Stimulated activated CD4-positive, alpha-beta T cell treated with anti-CD3 and anti-CD28 coated beads, Interleukin-4, amount 100 ng/mL, for 24 hours (primary cell): ENCODE measurements at places on chromosomes 7 and 10.

DNA sequence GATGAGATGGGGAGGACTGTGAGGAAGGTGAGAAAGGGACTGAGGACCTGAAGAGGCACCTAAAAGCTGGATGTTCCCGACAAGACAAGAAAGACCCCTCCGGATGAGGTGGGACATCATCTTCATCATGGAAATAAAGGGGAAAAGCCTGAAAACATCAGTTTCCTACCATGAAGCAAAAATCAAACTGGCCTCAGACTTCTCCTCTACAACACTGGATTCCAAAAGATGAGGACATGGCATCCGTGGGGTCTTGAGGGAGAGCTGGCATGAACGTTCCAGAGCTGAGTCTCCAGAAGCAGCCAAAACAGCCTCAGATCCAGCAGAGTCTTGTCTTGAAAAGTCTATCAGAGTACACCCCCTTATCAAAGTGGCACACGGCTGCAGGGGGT, 44.5 kb downstream of the DIP2C start:
- DNase-seq: no peak

- peak; percentile 48 for DNase-seq
Observed at GRCh38 chr7:139777133-139777891, 486 bp downstream of the HIPK2 start.

DNA sequence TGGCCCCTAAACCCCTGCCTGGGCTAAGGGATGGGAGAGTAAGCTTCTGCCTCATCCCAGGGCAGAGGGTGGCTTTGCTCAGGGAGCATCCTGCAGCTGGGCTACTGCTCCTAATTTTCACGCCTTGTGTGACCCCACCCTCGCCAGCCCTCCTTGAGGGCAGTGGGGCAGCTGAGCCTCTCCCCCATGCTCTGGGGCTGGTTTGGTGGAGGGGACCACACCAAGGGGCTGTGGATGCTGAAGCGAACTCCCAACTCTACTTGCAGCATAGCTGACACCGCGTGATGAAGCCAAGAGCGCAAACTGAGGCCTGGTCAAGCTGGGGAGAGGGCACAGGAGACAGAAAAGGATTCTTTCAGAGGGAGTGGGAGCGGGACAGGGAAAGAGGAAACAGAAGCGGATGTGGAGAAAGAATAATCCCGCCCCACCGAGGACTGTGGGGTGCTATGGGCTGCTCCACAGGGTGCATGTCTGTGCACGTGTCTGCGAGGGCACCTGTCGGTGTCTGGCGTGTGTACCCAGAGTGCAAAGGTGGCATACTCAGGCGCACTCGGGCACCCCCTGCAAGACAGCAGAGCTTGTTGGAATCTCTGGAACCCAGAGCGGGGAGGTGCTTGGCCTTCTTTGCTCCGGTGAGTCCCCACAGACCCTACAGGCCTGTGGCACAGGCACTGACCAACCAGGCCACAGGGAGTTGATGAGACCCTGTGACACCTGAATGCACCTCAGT, 19.4 kb upstream of the RASGEF1A start:
- no peak for DNase-seq

DNA sequence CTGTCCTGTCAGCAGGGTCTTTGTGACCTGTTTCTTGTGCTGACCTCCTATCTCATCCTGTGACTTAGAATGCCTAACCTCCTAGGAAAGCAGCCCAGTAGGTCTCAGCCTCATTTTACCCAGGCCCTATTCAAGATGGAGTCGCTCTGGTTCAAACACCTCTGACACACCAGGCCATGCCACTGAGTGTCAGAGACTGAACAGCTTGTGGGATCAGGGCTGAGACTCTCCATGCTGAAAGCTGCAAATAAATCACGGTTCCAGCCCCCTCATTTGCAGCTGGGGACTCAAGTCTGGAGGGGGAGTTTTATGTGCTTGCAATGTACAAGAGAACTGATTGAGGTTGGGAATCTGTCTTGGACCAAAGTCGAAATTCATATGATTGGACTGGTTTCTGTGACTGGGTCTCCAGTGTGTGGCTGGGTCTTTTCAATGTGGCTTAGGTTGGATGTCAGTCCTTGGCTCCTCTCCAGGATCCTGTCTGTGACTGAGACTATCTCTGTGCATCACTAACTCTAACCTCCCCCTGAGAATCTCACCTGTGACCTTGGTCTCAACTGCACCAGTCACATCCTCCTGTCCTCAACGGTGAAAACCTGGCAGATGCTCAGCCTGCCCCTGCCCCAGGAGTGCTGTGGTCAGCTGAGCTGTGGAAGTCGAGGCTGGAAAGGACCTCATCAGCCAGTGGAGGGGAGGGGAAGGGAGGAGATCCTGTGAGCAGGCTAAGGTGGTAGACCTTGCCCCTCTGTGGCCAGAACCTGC, 11.7 kb downstream of the PRF1 start:
- no peak for DNase-seq

GRCh38 chr7:41706228-41706930, 3.5 kb upstream of the INHBA start:
- no peak for DNase-seq

- DNase-seq: no peak
Observed at GRCh38 chr7:29865526-29865925, 59.2 kb downstream of the WIPF3 start.

GRCh38 chr7:135385209-135385608, 124.7 kb downstream of the CNOT4 start:
- no peak for DNase-seq

- no peak for DNase-seq
Observed at GRCh38 chr7:132419542-132419941, 156.7 kb downstream of the PLXNA4 start.

DNA sequence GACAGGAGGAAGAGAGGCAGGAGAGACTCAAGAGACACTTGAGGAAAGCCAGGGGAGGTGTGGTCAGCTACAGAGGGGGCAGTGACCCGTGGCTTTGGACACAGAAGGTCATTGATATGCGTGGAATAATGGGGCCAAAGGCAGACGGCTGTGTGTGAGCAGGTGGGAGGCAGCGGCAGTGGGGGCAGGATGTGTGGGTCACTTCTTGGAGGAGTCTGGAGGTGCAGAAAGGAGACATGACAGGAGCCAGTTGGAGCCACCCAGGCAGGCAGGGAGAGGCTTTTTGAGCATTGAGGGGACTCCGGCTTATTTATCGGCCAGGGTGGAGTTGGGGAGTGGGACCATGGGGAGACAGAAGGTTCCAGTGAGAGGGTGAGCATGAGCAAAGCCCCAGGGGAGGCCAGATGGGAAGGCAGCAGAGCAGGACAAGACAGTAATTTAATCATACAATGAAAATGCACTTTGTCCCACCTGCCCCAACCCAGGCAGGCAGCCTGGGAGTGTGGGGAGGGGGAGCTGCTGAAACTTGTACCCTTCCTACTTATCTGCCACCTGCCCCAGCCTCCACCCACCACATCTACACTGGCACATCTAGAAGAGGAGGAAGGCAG, 5.0 kb downstream of the LDB3 start:
- DNase-seq: no peak

DNA sequence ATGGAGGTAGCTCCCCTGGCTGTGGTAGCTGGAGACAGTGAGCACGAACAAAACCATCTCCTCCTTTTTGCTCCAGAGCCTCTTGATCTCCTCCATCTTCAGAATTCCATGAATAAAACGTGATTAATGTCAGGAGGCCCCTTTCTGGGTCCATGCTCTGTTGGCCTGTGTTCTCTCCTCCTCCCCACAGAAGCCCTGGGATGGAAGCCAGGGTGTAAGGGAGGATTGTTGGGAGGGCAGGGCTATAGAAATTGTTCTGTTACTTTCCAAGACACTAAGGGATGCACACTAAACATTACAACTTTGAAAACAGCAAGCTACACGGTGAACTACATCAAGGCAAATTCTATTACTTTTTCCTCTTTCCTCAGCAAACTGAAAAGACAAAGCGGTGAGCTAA, 96.3 kb downstream of the RNF216 start:
- DNase-seq: no peak

DNA sequence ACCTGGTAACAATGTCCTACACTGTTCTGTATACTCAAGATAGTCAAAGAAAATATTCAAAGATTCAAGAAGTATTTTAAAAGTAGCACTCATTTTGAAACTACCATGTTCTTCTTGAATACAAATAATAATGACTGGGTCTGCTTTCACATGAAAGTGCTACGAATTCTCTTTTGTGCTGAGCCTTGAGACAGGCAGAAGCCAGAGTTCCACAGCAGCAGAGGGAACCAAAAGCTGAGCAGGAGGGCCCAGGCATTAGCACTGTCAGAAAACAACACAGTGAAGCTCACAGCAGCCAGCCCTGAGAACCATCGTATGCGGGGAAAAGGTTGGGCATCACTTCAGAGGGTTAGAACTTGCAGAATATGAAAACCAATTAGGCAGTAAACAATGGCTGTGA, 38.9 kb downstream of the ANKMY2 start:
- DNase-seq: no peak

DNA sequence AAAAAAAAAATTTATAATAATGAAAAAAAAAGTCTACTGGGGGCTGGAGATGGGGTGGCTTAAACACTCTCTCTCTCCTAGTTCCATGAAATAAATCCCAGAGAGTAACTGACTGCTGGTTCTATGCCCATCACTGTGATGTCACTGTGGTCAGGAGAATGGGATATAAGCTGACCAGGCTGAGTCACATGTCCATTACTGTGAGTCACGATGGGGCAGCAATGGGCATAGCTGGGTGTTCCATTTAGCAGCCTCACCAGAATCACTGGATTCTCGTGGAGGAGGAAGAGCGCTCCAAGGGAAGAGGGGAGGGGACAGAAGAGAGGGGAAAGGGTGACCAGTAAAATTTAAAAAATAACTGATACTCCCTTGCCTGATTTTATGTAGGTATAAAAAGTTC, 37.1 kb downstream of the MASTL start:
- no peak for DNase-seq

DNA sequence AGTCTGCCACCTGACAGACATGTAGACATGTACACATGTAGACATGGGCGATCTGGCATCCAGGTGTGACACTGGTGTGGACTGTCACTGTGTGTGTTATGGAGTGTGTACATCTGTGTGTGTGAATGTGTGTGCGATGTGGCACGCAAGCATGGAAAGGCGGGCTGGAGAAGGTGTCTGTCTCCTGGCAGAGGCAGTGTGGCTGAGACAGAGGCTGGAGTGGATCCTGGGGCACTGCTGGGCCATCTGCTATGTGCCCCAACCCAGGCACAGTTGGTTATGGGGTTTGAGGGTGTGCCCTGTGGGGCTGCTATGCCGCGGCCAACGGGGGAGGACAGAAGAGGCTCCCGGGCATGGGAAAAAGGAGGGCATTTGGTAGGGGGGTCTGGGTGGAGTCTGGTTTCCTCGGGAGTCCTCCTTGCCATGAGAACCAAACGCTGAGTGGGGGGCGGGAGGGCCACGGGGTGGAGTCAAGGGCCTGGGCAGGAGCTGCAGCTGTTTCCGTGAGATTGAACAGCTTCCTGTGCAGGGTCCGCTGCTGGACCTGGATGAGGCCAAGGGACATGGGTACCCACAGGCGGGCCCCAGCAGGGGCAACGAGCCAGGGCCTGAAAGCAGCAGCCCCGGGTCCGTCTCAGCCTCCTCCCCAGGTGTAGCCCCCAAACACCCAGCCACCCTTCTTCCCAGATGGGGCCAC, 1.3 kb downstream of the ELN start:
- DNase-seq: no peak

- DNase-seq: no peak
Observed at GRCh38 chr10:107647462-107647861, 483.0 kb upstream of the SORCS1 start.

- DNase-seq: no peak
Observed at GRCh38 chr7:128714701-128715495, 24.3 kb upstream of the CALU start.

DNA sequence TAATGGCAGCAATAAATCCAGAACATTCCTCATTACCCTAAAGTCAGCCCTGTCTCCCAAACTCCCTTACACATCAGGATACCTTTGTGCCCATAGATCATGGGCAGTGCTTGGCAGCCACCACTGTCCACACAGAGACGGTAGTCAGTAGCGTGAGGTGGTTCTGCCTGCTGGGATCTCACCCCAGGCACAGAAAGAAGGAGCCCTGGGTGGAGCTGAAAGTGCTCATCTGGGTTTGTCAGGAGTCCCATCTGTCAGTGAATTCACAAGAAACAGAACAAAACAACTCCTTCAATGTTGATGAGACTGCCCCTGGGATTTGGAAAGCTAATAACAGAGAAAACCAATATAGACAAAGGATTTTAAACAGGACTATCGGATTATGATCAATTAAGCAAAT, 90.2 kb upstream of the PRSS58 start:
- DNase-seq: no peak

GRCh38 chr10:59891936-59892335, 14.4 kb downstream of the CCDC6 start:
- no peak for DNase-seq

GRCh38 chr10:93095225-93095624, 21.5 kb downstream of the CYP26A1 start:
- no peak for DNase-seq

DNA sequence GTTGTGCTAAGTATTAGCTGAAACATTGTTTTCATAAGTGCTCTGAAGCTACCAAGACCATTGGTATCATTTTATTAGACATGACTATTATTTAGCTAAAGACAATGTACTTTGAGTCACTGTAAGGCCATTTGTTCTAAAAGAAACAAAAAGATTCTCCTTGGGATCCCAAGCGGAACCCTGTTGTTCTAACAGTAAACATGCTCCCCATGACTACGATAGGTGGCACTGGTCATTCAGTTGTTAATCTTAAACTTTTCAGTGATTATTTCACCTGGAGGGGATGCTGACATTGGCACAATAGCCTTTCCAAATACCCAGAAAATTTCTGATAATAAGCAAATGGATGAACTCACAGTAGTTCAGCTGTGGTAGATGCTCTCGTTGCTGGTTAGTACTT, 715.0 kb downstream of the AUTS2 start:
- DNase-seq: no peak

DNA sequence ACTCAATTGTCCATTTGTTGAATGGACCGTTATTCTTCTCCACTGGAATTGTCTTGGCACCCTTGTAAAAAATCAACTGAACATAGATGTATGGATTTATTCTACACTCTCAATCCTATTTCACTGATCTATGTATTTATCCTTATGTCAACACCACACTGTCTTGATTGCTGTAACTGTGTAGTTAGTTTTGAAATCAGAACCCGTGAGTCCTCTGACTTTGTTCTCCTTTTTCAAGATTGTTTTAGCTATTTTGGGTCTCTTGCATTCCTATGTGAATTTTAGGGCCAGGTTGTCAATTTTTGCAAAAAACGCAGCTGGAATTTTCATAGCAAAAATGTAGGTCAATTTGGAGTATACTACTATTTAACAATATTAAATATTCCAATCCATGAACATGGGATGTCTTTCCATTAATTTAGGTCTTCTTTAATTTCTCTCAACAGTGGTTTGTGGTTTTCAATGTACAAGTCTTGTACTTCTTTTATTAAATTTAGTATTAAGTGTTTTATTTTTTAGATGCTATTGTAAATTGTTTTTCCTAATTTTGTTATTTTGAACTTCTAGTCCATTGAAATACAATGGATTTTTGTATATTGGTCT, 10.0 kb downstream of the CAMK2B start:
- DNase-seq: no peak

DNA sequence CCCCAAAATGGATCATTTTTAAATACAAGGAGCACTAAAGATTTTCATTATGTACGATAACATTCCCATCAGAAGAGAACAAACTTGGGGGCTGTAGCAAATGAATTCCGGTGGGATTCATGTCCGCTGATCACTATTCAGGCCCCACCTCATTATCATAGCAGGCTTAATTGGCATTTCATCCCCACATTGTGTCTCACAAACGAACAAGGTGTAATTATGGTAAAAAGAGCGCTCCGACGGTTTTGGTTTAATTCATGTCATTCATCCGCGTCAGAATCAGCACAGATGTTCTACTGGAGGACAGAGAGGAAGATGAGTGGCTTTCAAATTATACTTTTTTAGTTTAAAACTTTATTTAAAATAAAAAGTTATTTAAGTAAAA, 124.7 kb downstream of the MAD1L1 start:
- DNase-seq: no peak

- DNase-seq: no peak
Observed at GRCh38 chr10:1195828-1196227, 139.6 kb downstream of the WDR37 start.
